Stimulated activated CD4-positive, alpha-beta T cell treated with anti-CD3 and anti-CD28 coated beads, Interleukin-1b, Interleukin-23, amount 100 ng/mL, for 48 hours (primary cell): ENCODE measurements at places on chromosomes 2 and 18.
A peak's percentile ranks its signal among the peaks of the same experiment; 100 is the strongest.

DNA sequence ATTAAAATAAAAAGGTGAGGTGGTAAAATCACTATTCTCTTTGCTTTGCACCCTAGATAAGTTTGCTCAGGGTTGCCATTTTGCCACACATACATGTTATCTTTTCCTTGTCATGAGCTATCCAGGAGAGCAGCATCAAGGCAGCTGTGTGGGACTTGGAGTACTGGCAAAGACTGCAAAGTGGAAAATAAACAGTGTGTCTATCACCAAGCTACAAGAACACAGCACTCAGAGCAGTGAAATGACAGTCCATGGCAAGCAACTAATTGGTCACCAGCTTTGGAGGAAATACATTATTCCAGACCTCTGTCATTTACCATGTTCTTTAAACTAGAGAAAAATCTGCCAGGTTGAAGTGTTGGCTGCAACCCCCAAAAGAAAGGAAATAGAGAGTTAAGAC is 687.8 kb upstream of the FANCL start:
- no peak for DNase-seq

GRCh38 chr2:200276472-200276871 is 30.0 kb upstream of the SPATS2L start:
- DNase-seq: no peak

- no peak for DNase-seq
Measured at GRCh38 chr2:198715302-198715835, 742.4 kb downstream of the SATB2 start.

DNA sequence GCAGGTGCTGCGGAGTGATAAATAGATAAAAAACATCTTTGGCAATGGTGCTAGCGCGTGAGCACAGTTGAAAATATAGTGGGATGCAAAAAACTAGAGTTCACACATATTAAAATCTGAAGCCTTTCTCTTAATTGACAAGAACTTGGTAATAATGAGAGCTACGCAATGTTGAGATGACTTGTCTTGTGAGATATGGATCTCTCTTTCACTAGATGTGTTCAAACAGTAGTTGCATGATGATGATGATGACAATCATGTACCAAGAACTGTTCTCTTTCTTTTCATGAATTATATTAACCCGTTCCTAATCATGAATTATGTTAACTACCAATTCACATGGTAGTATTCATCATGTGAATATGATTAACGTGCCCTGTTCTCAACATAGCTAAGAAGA is 81.1 kb downstream of the DYNAP start:
- no peak for DNase-seq

DNA sequence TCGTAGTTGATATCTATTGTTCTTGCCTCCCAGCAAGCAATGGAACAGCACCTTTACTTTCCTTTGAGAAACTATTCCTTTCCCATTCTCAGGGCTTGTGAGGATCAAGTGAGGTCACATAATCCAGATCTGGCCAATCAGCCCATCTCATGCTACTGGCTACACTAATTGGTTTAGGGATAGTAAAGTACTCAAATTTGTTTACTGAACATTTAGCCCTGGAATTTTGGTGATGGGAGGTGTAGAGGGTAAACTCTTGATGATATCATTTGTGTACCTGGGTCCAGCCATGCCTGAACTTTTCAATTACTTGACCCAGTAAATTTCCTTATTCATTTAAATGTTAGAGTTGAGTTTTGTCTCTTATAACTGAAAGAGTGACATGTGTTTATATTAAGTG is 195.8 kb upstream of the TNP1 start:
- no peak for DNase-seq

DNA sequence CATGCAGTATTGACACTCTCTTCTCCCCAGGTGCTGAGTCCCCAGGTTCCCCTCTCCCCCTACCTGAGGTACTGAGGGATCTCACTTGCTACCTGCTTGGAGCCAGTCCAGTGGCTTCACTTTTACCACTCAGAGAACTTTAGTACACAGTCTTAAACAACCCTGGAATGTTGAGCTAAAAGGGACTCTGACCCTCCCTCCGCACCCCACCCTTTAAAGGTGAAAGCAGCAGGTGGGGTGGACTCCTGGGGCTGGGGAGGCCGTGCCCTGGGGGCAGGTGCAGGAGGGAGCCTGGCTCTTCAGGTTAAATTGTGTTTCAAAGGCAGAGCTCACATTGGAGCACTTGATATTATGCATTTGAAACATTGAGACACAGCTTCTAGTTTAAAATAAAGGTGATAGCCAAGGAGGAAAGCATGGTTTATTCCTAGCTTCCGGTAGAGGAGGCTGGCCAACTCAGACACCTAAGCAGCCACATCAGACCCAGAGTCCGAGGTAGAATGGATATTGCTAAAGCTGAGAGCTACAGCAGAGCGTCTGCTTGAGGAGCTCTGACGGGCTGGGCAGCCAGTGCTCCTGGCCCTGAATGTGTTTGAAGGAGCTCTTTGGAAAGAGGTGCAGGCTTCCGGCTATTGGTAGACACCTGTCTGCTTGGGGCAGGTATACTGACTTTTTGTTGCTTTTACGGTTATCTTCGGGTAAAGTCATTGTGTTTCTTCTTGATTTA is 196.4 kb downstream of the AGAP1 start:
- no peak for DNase-seq

GRCh38 chr18:11850821-11851145 is 430 bp upstream of the CHMP1B start:
- DNase-seq: no peak

- no peak for DNase-seq
Measured at GRCh38 chr2:46294176-46294836, 2.9 kb upstream of the EPAS1 start.

GRCh38 chr2:3146772-3147650 is 230.6 kb downstream of the EIPR1 start:
- no peak for DNase-seq

DNA sequence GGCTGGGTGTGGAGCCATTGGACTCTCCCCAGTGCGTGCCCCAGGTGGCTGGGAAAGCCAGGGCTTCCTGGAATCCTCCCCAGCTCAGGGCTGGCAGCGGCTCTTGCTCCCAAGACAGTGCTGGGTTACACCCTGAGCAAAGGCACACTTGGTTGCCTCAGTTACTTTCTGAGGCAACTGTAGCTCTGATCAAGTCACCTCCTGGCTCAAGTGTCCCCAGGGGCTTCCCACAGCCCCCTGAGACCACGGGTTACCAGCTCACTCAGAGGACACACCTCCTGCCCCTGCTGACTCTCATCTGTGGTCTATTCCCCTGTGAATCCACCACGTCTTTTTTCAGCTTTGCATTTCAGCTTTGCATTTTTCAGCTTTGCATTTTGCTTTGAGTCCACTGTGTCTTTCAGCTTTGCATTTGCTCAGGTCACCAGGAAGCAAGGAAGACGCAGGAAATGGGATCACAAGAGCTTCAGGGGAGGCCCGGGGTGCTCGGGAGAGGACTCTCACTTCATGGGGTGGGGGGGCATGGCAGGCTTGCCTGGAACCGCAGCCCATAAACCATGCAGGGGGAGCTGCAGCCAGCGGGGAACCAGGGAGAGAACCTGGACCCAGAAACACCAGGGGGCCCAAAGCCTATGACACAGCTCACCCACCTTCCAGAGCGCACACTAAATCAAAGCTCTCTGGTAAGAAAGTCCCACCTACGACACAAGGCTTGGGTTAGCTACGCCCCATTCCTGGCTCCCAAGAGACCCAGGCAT is 138.0 kb upstream of the ASB18 start:
- DNase-seq: no peak

DNA sequence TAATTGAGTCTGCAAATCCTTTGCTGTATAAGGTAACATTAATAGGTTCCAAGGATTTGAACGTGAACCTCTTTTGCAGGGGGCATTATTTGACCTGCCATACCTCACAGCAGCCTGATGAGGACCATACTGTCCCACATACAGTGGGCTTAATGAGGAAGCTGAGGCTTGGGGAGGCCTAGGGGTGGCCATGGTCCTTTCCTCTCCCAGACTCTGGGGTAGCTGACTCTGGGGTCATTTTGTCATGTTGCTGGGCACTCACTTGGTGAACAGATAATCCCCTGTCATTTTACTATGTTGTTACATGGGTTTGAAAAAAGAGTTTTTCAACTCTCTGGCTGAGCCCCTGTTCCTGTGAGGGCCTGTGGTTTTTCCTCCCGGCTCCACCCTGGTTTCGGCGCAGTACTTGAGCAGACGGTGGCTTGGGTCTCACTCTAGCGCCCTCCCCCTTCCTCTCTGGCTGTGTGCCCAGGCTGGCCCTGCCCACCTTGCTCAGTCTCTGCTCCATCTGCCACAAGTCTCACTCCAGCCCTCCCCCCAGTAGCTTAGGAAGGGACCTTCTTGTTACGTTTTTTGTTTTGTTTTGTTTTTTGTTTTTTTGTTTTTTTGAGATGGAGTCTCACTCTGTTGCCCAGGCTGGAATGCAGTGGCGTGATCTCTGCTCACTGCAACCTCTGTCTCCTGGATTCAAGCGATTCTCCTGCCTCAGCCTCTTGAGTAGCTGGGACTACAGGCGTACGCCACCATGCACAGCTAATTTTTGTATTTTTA is 21.0 kb downstream of the INPP4A start:
- DNase-seq: peak; percentile 50

GRCh38 chr2:8627019-8627691 is 54.7 kb upstream of the ID2 start:
- DNase-seq: no peak

GRCh38 chr18:45519411-45520280 is 95.6 kb upstream of the SLC14A2 start:
- DNase-seq: no peak

DNA sequence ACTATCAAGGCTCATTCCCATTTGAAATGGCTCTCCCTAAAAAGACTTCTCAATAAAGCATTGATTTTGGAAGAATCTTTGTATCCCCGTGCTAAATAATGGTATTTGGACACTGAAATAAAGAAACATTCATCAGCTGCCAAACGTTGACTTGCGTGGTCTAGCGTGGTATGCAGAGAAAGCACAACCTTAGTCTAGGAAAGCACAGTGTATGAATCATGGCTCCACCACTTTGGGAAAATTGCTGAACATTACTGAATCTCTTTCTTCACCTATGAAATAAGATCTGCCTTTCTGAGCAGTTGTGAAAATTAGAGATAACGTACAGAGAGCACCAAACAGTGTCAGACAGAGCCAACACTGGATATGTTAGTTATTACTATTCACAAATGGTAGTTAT is 353.9 kb downstream of the SS18 start:
- no peak for DNase-seq

GRCh38 chr2:202172439-202173211 is 65.8 kb downstream of the SUMO1 start:
- peak; percentile 7 for DNase-seq

GRCh38 chr2:28567061-28567471 is 71.2 kb downstream of the PLB1 start:
- peak; percentile 24 for DNase-seq

DNA sequence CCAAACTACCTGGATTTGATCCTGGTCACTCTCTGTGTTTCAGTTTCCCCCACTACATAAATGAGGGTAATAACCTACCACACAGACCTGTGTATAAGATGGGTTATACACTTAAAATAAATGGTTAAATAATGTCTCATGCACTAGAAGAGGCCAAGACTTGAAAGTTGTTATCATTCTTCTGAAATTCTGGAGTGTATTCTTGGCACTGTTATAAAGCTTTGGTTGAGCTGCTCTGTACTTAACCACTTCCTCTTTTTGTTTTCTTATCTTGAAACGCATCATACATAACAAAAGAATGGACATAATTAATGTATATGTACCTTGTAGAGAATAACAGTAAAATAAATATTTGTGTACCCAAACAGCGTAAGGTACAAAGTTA is 281.0 kb downstream of the AFF3 start:
- no peak for DNase-seq

DNA sequence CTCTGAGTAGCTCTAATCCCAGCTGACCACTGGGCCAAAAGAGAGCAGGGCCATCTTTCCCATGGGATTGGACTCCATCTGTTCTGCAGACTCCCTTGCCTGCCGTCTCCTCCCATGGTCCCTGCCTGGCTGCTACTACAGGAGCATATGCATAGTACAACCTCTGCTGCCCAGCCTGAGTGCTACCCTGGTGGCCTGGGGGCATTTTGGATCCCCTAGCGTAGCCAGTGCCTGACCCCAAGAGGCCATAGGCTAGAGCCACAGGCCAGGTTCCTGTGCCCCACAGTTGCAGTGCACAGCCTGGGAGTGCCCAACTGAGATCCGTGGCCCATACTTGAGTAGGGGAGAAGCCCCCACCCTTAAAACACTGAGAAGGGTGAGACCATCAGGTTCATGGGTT is 280.3 kb downstream of the CCDC85A start:
- DNase-seq: no peak

DNA sequence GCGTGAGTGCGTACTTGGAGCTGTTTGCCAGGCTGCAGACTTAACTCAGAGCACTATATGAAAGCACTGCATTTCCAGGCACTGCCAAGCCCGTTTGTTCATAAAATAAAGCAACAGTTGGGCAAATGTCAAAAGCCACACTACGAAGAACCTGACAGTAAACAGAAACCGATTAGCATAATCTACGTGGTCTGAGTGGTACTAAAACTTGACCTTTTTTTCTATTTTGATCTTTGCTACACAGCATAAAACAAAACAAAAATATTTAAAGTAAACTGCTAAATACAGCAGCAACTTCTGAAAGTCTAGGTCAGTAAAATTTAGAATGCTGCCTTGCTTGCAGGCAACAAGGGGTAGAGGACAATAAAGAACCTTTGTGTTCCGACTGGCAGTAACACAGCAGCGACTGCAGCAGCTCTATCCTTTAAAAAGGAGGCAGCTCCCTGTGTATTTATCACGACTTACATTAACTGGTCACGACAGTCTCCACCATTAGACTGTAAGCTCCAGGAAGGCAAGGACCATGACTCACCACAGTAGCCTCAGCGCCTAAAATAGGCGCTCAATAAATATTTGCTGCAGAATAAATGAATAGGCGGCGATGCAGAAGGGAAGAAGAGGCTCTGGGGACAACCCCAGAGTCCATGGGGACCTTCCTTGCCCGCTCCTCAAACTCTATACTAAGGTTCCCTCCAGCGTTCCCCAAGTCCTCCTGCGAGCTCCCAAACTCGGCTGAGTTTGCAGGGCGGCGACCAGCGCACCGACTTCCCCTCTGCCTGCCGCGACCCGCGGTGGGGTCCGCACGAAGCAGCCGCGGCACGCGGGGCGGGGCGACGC is 902 bp downstream of the SS18 start:
- DNase-seq: no peak

- no peak for DNase-seq
Measured at GRCh38 chr2:37641582-37642171, 29.8 kb downstream of the CDC42EP3 start.

- DNase-seq: no peak
Measured at GRCh38 chr2:155223781-155224406, 525.4 kb downstream of the KCNJ3 start.

DNA sequence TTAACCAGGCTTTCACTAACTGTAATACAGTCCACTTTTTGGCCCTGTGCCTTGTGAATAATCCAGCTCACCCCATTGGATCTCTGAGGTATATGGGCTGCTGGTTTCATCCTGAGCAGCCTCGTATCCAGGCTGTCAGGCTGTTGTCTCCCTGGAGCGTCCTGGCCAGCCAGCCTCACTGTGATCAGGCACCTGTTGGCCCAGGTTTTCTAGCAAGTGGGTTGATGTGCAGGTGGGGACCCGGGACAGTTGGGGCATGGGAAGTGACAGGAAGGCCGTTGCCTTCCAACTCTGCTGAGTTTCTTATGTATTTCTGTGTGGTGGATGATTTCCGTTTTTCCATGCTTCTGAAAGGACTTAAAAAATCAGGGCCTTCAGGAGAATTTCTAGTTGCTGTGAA is 132.4 kb downstream of the ACOXL start:
- no peak for DNase-seq
